ENCODE measurements at places on chromosomes 16 and 17.

DNA sequence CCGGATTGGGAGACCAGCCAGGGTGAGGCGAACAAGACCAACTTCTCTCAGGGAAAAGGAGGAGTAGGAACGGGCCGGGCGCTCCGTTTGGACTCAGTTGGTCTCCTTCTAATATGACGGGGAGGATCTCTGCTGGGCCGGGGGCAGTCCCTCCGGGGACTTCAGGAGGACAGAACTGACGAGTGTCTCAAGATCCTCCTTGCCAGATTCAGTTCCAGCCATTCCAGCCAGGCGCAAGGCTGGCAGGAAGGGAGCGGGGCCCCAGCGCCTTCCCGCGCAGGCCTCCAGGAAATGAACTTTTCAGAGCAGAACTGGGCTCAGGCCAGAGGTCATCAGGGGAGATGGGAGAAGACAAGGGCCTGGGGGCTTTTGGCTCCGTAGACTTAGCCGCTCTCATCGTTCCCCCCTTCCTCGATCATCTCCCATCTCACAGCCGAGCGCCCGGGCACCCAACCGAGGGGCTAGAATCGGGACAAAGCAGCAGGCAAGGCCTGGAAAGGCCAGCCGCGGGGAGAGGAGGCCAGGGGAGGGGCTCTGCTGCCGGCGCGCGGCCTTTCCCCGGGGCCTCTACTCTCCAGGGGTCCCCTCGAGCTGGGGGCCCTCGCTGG is 1.6 kb downstream of the ZNF423 start:
- DNase-seq: no peak
- no peak overlapping the region for H3K27ac ChIP-seq
- peaks cover 36% of the 10 kb centered on the region for H3K4me1 ChIP-seq
- no peaks in the 10 kb centered on the region for H3K36me3 ChIP-seq

DNA sequence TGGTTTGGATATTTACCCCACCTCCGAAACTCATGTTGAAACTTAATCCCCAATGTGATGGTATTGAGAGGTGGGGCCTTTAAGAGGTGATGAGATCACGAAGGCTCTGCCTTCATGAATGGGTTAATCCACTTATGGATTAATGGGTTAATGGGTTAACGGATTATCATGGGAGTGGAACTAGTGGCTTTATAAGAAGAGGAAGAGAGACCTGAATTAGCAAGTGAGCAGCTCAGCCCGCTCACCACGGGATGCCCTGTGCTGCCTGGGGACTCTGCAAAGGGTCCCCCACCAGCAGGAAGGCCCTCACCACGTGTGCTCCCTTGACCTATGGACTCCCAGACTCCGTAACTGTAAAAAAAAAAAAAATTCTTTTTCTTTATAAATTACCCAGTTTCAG is 16.5 kb upstream of the GPRC5B start:
- no peak for DNase-seq
- H3K4me3 ChIP-seq: no peak overlapping the region
- H3K27me3 ChIP-seq: no peaks in the 10 kb centered on the region

DNA sequence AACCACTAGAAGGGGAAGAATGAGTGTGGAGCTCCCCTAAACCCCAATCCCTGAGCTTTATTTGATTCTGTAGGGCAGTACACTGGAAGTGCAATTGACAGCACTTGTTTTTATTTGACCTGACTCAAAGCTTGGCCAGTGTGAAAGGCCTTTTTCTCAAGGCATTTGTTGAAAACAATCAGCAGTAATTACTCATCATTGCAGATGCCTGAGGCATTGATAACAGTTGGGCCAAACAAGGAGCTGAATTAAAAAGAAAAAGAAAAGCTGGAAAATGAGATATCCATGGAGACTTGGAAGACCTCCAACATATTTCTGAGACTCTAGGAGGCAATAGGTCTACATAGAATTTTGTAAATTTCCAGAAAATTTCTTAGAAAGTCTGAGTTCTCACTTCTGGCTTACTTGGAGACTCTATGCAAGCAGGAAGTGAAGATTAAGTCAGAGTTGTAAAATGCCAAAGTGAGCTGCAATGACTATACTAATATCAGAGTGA is 200.8 kb upstream of the KCNJ16 start:
- no peak overlapping the region for H3K4me3 ChIP-seq
- no peak for DNase-seq
- H3K27me3 ChIP-seq: no peaks in the 10 kb centered on the region

DNA sequence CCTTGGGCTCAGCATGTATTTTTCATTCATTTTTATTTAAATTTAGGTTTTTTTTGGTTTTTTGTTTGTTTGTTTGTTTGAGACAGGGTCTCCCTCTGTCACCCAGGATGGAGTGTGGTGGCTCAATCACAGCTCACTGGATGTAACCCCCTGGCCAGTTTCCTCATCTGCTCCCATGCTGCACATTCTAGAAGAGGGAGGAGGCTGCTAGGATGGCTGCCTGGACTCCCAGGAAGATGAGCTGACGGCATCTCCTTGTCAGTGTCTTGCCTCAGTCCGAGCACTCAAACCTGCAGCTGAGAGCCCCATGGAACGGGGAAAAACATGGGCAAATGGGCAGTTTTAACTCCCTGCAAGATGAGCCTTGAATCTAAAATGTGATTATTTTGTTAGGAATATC is 7.5 kb downstream of the MEAK7 start:
- H3K27ac ChIP-seq: no peak overlapping the region
- no peak overlapping the region for H3K4me3 ChIP-seq
- H3K4me1 ChIP-seq: no peaks in the 10 kb centered on the region
- no peaks in the 10 kb centered on the region for H3K27me3 ChIP-seq
- peaks cover 50% of the 10 kb centered on the region for H3K36me3 ChIP-seq
- DNase-seq: no peak

DNA sequence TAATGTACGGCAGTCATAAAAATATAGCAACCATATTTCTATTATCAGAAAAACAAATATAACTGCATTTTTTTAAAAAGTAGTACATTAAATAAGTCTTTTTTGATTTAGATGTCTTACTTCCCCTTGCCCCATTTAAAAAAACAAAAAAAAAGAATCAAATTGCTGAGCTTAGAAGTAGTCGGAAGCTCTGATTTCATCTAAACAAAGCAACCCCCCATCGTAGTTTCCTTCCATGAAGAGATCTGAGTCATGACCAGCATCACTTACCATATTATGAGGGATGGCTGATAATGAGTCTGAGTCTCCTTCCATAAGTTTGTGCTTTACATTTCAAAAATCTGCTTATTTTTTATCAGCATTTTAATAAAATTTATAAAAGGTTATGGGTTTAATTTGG is 86.2 kb downstream of the ITFG1 start:
- H3K4me3 ChIP-seq: no peak overlapping the region
- no peaks in the 10 kb centered on the region for H3K27me3 ChIP-seq
- no peaks in the 10 kb centered on the region for H3K4me1 ChIP-seq

- peaks cover 4% of the 10 kb centered on the region for H3K4me1 ChIP-seq
These were observed 25.7 kb downstream of the RAB11FIP4 start for GRCh38 chr17:31417051-31417792.

GRCh38 chr17:47955497-47956461 is 1.9 kb downstream of the PRR15L start:
- no peak for DNase-seq
- H3K27ac ChIP-seq: no peak overlapping the region
- H3K4me3 ChIP-seq: no peak overlapping the region
- no peaks in the 10 kb centered on the region for H3K4me1 ChIP-seq

- DNase-seq: peak; percentile 31
- H3K27me3 ChIP-seq: no peaks in the 10 kb centered on the region
- no peak overlapping the region for H3K4me3 ChIP-seq
- H3K27ac ChIP-seq: no peak overlapping the region
- H3K36me3 ChIP-seq: peaks cover 20% of the 10 kb centered on the region
- peaks cover 75% of the 10 kb centered on the region for H3K4me1 ChIP-seq
These were observed 17.7 kb downstream of the NAA60 start for GRCh38 chr16:3461151-3461550.

DNA sequence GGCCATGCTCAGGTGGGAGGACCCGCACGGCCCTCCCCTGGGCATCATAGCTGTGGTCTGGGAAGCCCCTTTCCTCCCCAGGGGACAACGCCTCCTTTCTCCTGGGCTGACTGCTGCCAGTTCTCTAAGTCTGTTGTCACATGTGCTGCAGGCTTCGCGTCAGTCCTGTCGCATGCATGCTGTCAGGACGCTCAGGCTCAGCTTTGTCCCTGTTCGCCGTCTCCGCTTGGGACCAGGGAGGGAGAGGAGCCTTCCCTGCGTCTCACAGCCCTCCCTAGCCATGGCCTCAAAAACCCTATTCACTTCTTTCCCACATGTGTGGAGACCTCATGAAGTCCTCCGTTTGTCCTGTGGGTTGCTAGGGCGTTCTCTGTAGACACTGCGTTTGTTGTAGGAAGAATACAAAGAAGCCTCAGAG is 21.4 kb downstream of the LDHD start:
- H3K4me1 ChIP-seq: peaks cover 35% of the 10 kb centered on the region
- no peak for DNase-seq
- H3K27me3 ChIP-seq: no peaks in the 10 kb centered on the region
- H3K27ac ChIP-seq: no peak overlapping the region

- H3K36me3 ChIP-seq: no peaks in the 10 kb centered on the region
- peaks cover 3% of the 10 kb centered on the region for H3K27me3 ChIP-seq
- no peaks in the 10 kb centered on the region for H3K4me1 ChIP-seq
- H3K4me3 ChIP-seq: no peak overlapping the region
These were observed 6.5 kb upstream of the CCL13 start for GRCh38 chr17:34349751-34350150.

DNA sequence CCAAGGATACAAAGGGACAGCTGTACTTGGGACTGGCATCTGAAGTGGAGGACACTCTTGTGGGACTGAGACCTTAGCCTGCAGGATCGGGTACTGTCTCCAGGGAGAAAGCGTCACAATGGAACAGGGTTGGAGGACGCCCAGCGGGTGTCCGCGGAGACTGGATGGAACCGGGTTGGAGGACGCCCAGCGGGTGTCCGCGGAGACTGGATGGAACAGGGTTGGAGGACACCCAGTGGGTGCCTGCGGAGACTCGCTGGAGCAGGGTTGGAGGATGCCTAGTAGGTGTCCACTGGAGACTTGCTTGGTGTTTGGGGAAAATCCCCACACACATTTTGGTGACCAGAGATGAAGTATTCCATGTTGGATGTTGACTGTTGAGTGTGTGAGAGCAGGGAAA is at the start of gene MYADML2:
TSS of gene MYADML2 (minus strand) at position 45 of the 400 bp plus-strand sequence. CDS start 5,492 bp downstream, outside the sequence.
- no peaks in the 10 kb centered on the region for H3K36me3 ChIP-seq
- H3K27ac ChIP-seq: no peak within 1 kb of the TSS
- no peaks in the 10 kb centered on the region for H3K27me3 ChIP-seq
- H3K4me3 ChIP-seq: no peak within 1 kb of the TSS
- no peaks in the 10 kb centered on the region for H3K4me1 ChIP-seq

- no peak overlapping the region for H3K4me3 ChIP-seq
- no peak for DNase-seq
- H3K4me1 ChIP-seq: peaks cover 7% of the 10 kb centered on the region
- H3K27ac ChIP-seq: no peak overlapping the region
- no peaks in the 10 kb centered on the region for H3K36me3 ChIP-seq
These were observed 48.2 kb upstream of the MGAT5B start for GRCh38 chr17:76820039-76820438.

- no peaks in the 10 kb centered on the region for H3K27me3 ChIP-seq
- peak; percentile 18 for DNase-seq
- no peak overlapping the region for H3K4me3 ChIP-seq
- no peaks in the 10 kb centered on the region for H3K36me3 ChIP-seq
- H3K4me1 ChIP-seq: peaks cover 14% of the 10 kb centered on the region
These were observed 25.0 kb downstream of the USP10 start for GRCh38 chr16:84724606-84725309.

GRCh38 chr17:40350689-40351358 is 13.7 kb downstream of the GJD3 start:
- H3K27ac ChIP-seq: no peak overlapping the region
- no peaks in the 10 kb centered on the region for H3K27me3 ChIP-seq
- no peak for DNase-seq
- H3K4me3 ChIP-seq: no peak overlapping the region
- H3K4me1 ChIP-seq: peaks cover 48% of the 10 kb centered on the region
- peaks cover 74% of the 10 kb centered on the region for H3K36me3 ChIP-seq

- no peak overlapping the region for H3K4me3 ChIP-seq
- no peak for DNase-seq
- peaks cover 8% of the 10 kb centered on the region for H3K36me3 ChIP-seq
- H3K27ac ChIP-seq: no peak overlapping the region
- no peaks in the 10 kb centered on the region for H3K27me3 ChIP-seq
These were observed 24.1 kb downstream of the NOD2 start for GRCh38 chr16:50717494-50717893.

GRCh38 chr17:50630524-50631194 is 4.0 kb upstream of the ABCC3 start:
- H3K27ac ChIP-seq: no peak overlapping the region
- no peaks in the 10 kb centered on the region for H3K36me3 ChIP-seq
- peaks cover 19% of the 10 kb centered on the region for H3K4me1 ChIP-seq
- peaks cover 66% of the 10 kb centered on the region for H3K27me3 ChIP-seq

DNA sequence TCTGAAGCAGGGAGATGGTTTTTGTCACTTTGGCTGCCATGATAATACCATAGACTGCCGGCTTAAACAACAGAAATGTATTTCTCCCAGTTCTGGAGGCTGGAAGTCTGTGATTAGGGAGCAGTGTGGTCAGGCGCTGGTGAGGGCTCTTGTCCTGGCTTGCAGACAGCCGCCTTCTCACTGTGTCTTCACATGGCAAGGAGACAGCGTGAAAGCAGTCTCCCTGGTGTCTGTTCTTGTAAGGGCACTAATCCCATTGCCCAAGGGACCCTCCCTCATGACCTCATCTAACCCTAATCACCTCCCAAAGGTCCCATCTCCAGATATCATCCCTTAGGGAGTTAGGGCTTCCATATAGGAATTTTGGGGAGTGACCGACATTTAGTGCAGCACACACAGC is 167.0 kb downstream of the ENGASE start:
- no peaks in the 10 kb centered on the region for H3K36me3 ChIP-seq
- no peak overlapping the region for H3K27ac ChIP-seq
- DNase-seq: no peak
- H3K4me3 ChIP-seq: no peak overlapping the region
- H3K27me3 ChIP-seq: peaks cover 4% of the 10 kb centered on the region

GRCh38 chr16:58012481-58012880 is 11.3 kb downstream of the USB1 start:
- peaks cover 57% of the 10 kb centered on the region for H3K36me3 ChIP-seq
- no peak for DNase-seq
- H3K4me3 ChIP-seq: no peak overlapping the region
- H3K27me3 ChIP-seq: no peaks in the 10 kb centered on the region
- no peaks in the 10 kb centered on the region for H3K4me1 ChIP-seq
- no peak overlapping the region for H3K27ac ChIP-seq

- peaks cover 54% of the 10 kb centered on the region for H3K27me3 ChIP-seq
- H3K4me3 ChIP-seq: peak overlapping the region; percentile 63
- no peaks in the 10 kb centered on the region for H3K36me3 ChIP-seq
- DNase-seq: no peak
These were observed 573 bp upstream of the GNAO1 start for GRCh38 chr16:56190677-56191155.

DNA sequence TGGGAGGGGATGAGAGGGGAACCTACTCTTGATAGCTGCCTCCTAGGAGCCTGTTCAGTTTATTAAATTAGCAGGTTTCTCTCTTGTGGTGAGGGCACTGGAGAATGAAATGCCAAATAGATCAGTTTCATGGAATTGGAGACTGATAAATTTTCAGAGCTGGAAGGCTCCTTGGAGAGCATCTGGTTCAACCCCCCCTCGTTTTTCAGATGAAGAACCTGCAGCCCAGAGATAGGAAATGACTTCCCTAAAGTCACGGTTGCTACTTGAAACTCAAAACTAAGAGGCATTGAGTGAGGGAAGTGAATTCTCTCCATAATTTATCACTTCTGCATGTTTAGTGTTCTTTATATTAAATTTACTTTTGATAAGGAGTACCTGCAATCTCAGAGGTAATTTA is 366.0 kb upstream of the CCL2 start:
- no peak for DNase-seq
- no peak overlapping the region for H3K27ac ChIP-seq
- peaks cover 5% of the 10 kb centered on the region for H3K27me3 ChIP-seq
- no peaks in the 10 kb centered on the region for H3K4me1 ChIP-seq
- H3K36me3 ChIP-seq: no peaks in the 10 kb centered on the region

All from CD4-positive, alpha-beta T cell (primary cell).